NCI-H524 (cell line): ENCODE measurements at places on chromosomes 7 and 10.

- peak; percentile 35 for DNase-seq
Observed at GRCh38 chr10:124612611-124613498, 131.3 kb downstream of the FAM53B start.

DNA sequence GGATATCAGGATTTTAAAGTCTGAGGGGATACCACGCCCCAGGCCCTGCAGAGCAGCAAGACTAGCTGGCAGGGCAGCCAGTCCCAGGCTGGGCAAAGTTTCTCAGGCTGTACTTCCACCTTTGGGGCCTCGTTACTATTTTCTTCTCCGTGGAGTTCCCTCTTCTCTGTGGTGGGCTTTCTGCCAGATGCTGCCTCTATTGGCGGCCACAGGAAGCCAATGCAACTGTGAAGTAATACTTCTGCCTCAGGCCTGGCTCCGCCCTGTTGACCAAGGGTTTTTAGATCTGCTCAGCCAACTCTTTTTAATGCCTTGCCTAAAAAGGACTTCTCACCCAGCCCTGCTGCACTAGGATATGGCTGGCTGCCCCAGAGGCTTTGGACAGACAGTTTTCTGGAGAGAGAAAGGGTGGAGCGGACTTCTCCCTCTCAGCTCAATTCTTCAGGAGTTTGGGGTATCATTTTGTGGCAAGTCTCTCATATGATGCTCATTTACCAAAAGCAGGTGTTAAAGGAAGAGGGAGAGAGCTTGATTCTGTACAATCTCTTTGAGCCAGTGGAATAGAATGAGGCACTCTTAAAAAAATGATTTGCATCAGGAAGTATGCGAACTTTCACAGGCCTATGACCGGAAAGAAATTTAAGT lies 67.4 kb downstream of the HHEX start:
- DNase-seq, result no peak

- DNase-seq, result no peak
Observed at GRCh38 chr10:71635251-71635866, 84.2 kb downstream of the C10orf105 start.

DNA sequence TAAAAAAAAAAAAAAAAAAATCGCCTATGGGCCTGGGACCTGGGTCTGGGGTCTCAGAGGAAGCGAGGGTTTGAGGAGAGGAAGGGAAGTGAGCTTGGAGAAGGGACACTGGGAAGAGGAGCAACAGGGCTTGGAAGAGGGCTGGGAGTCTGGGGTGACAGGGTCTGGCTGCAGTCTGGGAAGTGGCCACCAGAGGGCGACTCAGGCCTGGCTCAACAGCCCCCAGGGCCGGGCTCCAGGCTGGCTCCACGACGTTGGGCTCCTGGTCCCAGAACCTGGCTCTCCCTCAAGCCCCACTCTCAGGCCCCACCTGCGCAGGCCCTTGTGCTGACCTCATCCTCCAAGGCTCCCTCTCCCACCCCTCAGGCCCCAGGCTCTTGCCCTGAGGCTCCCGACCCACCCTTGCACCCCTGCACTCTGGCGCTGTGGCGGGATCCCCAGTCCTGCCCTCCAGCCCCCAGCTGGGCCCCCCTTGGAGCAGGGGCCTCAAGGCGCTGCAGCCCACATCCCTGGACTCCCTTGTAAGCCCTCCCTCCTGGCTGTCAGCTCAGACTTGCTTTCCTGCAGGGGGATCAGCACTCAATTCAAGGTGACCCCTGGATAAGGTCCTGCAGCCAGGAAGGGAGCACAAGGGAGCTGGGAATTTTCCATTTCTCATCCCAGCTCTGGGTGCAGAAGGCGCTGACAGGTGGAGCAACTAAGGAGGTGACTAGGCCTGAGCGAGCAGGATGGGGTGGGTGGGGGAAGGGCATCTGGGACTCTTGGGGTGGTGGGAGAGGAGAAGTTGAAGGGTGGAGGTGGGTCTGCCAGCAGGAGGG lies 5.4 kb upstream of the SPACDR start:
- DNase-seq, result peak; percentile 17

- DNase-seq, result no peak
Observed at GRCh38 chr7:27093184-27093895, 2.5 kb downstream of the HOXA1 start.

DNA sequence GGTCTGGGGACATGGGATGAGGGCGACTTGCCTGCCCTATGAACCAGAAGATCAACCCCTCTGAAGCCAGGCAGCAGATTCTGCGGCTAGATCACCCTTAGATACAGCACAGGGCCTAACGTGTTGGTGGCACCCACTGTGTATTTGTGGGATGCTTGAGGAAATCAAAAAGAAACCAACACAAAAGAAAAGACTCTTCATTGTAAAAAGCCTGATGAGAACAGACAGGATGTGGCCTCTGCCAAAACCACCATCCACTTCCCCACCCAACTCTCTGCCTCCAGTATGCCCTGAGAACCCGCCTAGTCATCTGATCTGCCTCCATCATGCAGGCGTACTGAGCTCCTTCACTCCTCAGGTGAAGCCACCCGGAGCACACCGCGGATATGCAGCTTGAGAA lies 97.2 kb upstream of the INSYN2A start:
- DNase-seq, result no peak

DNA sequence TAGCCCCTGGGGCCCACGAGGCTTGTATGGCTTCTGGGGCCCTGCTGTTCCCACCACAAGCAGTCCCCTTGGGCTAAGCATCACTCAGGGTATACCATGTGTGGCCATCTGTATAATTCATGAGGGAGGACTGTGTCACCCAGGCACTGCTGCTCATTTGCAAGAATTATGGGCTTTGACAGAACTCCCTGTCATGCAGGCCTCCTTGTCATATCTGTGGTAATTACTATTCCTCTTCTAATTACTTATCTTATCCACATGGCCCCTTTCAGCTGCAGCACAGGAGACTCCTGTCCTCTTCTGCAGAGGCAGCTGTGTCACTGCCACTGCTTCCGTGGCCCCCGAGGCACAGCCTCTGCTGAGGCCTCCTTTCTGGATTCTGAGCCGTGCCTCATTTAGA lies 46.3 kb downstream of the LRMDA start:
- no peak for DNase-seq

GRCh38 chr7:69981646-69982045 lies 383.4 kb downstream of the AUTS2 start:
- no peak for DNase-seq

- no peak for DNase-seq
Observed at GRCh38 chr10:101286248-101287046, 57.2 kb upstream of the LBX1 start.

DNA sequence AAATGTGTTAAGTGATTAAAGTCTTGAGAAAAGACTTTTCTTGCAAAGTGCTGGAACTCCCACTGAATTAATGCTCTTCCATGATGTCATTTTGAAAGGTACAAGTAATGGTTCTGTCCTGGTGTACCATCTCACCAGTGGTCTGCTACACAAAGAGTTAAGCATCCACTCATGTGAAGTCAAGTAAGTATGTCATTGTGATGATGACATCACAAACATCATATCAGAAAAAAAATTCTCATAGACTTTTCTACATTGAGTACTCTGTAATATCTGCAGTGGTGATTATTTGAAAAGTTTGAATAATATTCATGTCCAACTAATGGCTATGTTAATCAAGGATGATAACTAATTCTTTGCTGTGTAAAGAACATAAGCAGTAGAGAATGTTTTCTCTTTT lies 22.6 kb downstream of the WDR11 start:
- no peak for DNase-seq

GRCh38 chr10:70354556-70354955 lies 27.9 kb downstream of the LRRC20 start:
- DNase-seq, result no peak

GRCh38 chr7:13042605-13043236 lies 355.3 kb downstream of the ARL4A start:
- DNase-seq, result no peak

DNA sequence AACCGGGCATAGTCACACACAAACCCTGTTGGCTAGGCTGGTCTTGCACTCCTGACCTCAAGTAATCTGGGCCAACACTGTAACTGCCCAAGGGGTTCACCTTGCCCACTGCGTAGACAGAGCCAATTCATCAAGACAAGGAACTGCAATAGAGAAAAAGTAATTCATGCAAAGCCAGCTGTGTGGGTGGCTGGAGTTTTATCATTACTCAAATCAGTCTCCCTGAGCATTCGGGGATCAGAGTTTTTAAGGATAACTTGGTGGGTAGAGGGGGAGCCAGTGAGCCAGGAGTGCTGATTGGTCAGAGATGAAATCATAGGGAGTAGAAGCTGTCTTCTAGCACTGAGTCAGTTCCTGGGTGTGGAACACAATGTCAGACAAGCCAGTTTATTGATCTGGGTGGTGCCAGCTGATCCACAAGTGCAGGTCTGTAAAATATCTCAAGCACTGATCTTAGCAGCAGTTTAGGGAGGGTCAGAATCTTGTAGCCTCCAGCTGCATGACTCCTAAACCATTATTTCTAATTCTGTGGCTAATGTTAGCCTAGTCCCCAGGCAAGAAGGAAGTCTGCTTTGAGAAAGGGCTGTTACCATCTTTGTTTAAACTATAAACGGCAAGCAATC lies 15.6 kb upstream of the FXYD4 start:
- DNase-seq, result no peak

DNA sequence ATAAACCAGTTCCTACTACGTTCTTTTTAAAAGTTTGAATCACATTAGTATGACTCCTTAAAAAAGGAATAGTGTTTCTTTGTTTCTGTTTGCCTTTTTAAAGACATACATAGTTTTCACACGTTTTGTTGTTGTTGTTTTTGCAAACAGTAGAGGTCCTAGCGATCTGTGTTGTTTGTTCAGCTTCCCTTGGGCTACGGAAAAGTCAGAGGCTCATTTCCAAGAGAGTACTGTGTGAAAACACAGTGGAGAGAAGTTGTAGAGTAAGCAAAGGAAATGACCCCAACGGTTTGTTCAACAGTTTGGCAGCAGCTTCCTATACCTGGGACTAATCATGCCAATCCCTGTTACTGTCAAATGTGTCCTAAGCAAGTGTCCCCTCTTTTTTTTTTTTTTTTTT lies 87.1 kb upstream of the STEAP1 start:
- no peak for DNase-seq

GRCh38 chr10:79052291-79053080 lies 16.3 kb upstream of the ZMIZ1 start:
- DNase-seq, result peak; percentile 40

- no peak for DNase-seq
Observed at GRCh38 chr10:18419945-18420344, 231.4 kb downstream of the NSUN6 start.

GRCh38 chr7:101017064-101017777 lies 2.7 kb upstream of the MUC17 start:
- DNase-seq, result peak; percentile 2
